ENCODE measurements at places on chromosomes 6 and 20.

DNA sequence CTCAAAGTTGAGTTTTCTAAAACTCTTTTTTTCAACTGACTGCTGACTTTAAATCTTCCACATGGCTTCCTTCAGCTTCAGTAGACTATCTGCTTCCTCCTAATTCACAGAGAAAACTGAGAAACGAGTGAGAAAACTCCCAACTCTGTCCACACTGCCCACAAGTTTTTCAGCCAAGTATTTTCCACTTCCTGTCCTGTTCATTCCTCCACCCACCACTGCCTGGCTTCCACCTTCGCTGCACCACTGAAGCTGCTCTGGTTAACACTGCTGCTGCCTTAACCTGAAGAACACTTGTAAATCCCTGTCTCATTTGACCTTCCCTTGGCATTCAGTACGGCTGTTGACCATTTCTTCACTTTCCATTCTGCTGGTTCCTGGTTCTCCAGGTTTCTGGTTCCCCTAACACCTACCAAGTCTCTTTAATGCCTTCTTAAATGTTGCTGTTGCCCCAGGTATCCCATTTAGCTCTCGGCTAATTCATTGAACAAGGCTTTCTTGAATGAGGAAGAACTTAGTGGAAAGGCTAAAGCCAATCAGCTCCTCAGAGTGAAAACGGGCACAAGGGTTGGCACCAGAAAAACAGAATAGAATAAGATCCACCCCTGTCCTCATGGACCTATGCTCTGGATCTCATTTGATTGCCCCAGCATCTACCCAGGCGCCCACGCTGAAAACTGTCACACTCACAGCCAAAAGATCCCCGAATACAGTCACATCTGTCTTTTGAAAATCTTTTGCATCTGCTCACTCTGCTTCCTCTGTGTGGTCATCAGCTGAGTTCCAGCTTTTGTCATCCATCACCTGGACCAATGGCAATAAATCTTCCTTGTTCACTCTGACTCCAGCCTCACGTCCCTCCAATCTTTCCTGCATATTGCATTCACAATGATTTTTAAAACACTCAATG lies 104.4 kb upstream of the TAB2 start:
- DNase-seq = peak; percentile 60

DNA sequence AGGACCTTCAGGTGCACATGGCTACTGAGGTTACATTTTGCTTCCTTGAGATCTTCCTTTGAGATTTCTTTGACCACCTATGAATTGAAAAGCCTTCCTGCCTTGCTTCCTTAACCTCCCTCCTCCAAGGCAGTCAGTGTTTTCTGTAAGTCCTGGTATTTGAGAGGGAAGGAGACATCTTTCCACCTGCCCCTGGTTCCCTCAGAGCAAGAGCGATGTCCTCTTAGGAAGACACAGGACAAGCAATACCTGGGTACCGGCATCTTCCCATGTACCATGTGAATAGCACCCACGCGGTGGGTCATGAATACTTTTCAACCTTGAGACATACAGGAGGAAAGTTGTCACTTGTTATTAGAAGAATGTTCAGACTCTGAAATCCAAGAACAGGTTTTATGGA lies 37.1 kb downstream of the GINS1 start:
- no peak for DNase-seq

- DNase-seq = no peak
Observed at GRCh38 chr6:116088946-116089345, 11.7 kb upstream of the NT5DC1 start.

DNA sequence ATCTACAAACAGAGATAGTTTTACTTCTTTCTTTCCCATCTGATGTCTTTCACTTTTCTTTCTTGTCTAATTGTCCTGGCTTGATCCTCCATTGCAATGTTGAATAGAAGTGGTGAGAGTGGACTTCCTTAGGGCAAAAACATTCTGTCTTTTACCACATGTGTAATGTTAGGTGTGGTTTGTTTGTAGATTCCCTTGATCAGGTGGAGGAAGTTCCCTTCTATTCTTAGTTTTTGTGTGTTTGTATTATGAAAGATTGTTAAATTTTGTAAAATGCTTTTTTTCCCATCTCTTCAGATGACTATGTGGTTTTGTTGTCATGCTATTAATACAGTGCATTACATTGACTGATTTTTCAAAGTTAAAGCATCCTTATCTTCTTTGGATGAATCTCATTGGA lies 41.6 kb upstream of the DUSP22 start:
- no peak for DNase-seq

DNA sequence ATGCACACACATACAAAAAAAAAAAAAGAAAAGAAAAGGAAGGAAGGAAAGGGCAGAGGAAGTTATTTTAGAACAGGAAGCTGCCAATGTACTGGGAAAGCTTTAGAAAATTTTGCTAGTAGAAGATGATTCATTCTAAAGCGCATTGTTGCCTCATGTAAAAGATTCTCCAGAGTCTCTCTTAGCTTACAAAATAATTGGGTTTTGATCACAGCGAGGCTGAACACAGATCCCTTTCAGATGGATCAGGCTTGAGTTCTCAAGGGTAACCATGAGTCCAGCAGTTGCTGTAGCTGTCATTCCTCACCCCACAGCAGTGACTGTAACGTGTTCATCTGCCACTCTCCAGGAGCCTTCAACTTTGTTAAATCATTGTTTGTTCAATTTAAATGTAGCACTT lies 81.9 kb downstream of the PHACTR2 start:
- DNase-seq = no peak

Measured in activated T-cell treated with anti-CD3 and anti-CD28 coated beads, Interleukin-2, amount 50 U/mL, for 72 hours (primary cell).